Hindlimb muscle (tissue), 1 donor: ENCODE measurements at places on chromosomes 3 and 15. TPM values are rescaled to one million over a fixed set of nuclear protein-coding genes. Genes with fewer than 3 reads are reported as not detected.

The SEMA5B gene
- polyA plus RNA-seq: 23.8 TPM

- no peak for DNase-seq
These were observed 14.0 kb downstream of the TIGIT start for GRCh38 chr3:114307832-114308231.

GRCh38 chr15:68315035-68315434 lies 37.5 kb downstream of the FEM1B start:
- no peak for DNase-seq

DNA sequence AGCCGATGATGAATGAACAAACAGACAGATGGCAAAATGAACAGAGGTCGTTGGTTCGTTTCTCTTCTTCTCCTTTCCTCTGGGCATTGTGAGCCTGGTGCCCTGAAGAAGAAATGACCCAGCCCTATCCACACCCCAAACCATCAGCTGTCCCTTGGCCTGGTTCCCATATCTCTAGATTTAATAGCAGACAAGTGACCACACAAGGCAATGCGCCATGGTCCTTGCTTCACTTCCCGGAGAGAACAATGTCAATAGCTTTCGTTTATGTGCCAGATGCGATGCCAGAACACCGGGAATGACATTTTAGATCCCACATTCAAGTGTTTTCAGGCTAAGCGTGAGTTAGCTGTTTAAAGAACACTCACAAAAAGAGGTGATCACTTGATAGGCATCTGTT lies 17.7 kb downstream of the POC1A start:
- DNase-seq: no peak

- DNase-seq: peak; percentile 80
These were observed 67.1 kb downstream of the ATP8B4 start for GRCh38 chr15:50051811-50052419.
